ENCODE measurements at places on chromosomes 1 and 21.

DNA sequence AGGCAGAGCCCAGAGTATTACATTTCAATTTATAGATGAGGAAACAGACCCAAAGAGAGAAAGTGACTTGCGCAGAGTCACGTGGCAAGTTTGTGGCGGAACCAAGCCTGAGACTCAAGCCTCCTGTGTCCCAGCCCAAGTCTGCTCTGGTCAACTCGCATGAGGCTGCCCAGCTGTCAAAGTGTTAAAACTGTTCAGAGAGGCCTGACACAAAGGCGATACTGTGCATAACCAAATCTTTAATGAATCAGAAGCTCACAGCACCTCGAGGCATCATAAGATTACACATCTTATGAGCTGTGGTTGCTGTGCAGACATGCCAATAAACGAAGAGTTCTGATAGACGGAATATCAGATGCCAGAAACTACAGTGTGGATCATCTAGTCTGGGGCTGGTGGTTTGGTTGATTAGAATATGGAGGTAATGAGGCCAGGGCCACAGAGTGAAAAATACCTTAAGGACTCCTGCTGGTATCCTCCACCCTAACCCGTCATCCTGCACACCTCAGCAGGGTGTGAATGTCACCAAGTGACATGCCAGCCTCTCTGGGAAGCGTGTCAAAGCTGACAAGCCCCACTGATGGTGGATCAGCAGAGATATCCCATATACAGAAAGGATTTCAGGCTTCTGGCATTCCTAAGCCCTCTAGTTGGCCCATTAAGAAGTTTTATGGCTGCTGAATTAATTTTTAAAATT is 42.2 kb downstream of the TNNT2 start:
- DNase-seq = no peak

DNA sequence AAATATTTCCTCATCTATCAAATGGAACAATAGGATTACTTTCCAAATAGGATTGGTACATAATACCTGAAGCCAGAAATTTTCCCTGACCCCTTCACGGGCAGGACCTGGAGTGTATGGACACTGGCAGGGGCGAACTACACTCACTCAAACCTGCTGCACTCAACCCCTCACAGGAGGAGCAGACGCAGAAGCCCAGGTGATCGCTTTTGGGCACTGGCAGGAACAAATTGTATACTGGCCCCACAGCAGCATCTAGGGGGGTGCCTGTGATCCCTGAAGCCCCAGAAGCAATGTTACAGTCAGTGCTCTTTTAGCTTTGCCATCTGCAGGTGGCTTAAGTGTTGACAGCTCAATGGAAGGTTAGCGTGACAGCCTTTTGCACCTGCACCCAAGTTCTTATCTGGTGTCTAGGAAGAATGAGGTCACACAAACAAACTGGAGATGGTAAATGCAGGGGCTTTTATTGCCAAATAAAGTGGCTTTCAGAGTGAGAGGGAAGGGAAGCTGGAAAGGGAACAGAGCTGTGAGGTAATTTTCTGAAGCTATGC is 199.2 kb upstream of the NEGR1 start:
- DNase-seq = no peak

DNA sequence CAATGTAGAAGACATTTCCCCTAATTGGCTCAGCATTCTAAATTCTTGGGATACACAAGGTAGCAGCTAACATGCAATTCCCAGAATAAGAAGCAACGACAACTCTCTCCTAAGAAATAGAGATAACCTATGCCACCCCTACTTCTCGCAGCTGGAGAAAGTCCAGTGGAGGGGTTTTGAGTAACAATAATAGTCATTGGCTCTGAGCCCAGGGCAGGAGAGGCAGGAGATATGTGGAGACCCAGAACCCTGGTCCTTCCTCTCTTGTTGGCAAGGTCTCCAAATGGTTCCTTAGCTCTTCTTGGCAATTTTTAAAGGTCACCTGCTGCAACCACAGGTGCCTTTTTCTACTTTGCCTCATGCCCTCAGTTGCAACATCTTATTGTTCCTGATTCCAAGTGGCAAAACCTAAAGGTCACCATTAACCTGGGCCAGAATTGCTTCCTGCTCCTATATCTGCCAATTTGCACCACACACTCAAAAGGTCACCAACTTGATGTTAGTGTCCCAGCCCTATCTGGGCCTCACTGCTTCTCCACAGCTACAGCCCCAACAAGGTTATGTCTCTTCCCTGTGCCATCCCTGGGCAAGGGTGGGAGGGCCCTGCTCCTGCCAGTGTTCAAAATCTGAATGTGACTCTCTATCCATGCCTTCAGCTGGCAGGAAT is 36.7 kb downstream of the TBX15 start:
- no peak for DNase-seq

GRCh38 chr1:22234476-22235030 is 91.7 kb upstream of the WNT4 start:
- no peak for DNase-seq

DNA sequence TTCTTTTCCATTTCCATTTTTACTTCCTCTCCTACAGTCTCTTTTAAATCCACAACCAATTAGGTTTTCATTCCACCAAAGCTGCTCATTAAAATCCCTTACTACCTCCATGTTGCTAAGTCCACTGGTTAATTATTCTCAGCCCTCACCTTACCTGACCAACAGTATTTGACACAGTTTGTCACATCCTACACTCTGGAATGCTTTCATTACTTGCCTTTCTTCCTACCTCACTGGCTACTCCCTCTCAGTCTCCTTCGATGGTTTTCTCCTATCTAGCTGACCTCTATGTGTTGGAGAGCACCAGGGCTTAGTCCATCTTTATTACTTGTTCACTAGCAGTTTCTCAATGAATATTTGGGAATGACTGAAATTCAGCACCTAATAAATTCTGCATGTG is 78.6 kb downstream of the NME7 start:
- no peak for DNase-seq
